ENCODE measurements at places on chromosomes 5 and 9.

GRCh38 chr5:139859013-139859412, 63.4 kb downstream of the PSD2 start:
- DNase-seq = no peak

DNA sequence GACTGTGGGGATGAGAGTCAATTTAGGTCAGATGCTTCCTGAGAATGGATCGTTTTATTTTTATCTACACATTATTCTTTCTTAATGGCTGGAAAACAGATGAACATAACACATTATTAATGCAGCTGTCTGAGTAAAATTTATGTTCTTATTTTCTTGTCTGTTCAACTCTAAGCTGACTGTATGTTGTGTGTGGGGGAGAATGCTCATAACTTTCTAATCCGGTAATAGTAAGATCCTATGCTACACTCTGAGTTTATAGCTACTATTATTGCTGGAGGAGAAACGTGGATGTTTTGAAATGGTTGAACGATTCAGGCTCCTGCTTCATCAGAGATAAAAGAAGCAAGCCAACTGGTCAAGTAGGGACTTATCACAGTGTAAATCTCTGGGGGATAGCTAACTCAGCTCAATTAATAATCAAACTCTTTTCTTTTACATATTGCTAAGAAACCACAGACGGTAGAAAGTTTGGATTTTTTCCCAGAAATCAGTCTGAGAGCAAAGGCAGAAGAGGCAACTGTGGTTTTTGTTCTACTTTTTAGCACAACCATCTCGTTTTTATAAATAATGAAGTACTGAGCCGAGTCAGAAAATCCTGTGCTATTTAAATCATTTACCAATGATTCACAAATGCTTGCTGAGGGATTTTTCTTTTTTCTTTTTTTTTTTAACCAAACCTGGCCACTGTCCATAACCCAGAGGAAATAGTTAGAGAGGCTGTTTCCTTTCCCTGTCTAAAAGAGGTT, 265.0 kb upstream of the FAM174A start:
- DNase-seq = no peak

DNA sequence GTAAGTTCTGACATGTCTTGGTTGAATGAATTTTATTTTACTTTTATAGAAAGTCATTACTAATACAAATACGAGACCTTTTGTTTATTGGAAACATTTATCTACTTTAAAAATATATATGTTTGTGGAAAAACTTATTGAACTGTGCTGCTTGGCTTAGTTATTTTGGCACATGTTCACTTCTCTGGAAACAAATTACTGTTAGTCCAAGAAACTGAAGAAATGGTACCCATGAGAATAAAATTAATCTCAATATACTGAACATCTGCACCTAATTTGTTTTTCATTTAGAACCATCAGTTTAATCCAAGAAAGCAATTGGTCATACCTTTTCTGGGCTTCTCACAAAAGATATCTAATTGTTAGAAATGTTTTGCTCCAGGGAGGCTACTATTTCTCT, 32.2 kb downstream of the INVS start:
- no peak for DNase-seq

GRCh38 chr9:88653911-88654310, 118.9 kb downstream of the NXNL2 start:
- peak; percentile 61 for DNase-seq

- DNase-seq = no peak
These were observed 6.4 kb downstream of the SURF4 start for GRCh38 chr9:133369422-133369821.

DNA sequence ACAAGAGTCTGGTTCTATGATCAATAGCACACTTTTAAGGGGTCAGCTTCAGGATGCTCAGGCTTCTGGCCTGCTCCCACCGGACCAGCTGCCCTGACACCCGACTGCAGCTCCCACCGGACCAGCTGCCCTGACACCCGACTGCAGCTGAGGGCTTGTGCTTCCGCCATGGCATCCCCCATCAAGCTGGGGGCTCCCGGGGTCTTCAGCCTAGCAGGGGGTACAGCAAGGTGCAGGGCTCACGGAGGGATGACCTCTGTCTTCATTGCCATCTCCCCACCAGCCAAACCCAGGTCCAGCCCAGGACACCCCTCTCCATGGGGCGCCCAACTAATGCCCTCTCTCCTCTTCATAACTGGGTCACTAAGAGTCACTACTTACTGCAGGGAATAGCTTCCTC, 1.9 kb downstream of the FLT4 start:
- DNase-seq = no peak

DNA sequence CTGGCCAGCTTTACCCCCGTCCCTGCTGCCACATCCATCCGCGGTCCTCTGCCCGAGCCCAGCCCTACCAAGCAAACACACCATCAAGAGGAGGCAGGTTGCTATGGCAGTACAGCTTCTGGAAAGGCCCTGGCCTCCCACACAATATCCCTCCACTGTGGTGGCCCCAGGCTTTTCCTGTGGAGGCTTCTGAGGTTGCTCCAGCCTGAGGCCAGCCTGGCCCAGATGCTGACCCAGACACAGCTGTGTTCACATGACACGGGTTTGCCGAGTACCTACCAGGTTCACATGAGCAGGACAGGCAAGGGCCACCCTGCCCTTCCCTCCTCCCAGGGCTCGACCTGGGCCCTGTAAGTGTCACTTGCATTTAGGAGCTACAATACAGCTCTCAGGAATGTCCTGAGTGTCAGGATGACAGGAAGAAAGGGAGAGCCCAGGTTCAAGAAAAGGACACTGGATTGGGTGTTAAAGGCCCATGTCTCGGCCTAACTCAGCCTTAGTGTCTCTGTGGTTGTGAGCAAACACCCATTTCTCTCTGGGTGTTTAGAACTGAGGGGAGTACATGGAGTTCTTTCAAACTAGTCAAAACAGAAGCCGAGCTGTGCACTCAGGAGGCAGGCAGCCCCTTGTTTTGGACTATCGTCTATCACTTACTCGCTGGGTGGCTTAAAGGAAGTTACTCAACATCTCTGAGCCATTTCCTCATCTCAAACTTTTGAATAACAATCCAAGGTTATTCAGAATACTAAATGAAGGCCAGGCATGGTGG, 40.2 kb downstream of the NAIF1 start:
- no peak for DNase-seq

DNA sequence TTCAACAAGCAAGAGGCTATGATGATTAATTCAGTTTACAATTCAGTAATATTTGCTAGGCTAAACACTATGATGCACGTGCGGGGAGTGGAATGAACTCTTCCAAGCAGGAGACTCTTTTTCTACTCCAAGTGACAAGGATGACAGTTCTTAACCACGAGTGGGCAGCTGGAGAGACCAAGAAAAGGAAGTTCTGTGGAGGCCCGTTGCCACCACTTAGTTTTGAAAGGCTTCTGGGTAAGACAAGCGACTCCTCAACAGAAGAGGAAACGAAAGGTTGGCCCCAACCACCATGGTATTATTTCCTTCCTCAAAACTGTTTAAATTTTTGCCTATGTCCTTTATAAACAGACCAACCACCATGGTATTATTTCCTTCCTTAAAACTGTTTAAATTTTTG, 2.8 kb downstream of the DCAF12 start:
- no peak for DNase-seq

- no peak for DNase-seq
These were observed 408.7 kb upstream of the PIK3R1 start for GRCh38 chr5:67806654-67807438.

GRCh38 chr9:118961857-118962256, 407.4 kb downstream of the BRINP1 start:
- peak; percentile 66 for DNase-seq

DNA sequence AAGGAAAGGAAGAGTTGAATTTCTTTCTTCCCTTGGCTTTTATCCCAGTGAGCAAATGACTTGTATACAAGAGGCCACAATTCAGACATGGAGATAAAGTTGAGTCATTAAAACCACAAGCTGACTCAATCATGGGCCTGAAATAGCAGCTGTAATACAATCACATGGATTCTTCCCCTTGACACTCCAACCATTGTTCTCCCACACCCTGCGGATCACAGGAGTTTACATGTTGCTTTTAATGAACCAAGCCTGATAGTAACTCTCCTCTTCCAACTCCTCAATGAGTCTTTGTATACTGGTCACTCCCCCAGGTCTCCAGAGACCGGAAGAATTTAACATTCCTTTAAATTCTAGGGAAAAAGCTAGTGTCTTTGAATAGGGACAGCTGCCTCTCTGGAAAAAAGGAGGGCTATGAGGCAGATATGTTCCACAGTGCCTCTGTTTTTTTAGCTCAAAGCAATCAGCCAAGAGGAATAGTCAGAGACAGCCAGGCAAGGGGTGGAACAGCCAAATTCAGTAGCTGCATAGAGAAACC, 32.4 kb downstream of the PCDHGC5 start:
- peak; percentile 98 for DNase-seq

- no peak for DNase-seq
These were observed 27.7 kb downstream of the PRDM6 start for GRCh38 chr5:123116757-123117156.

GRCh38 chr5:1123418-1124147, 11.7 kb upstream of the SLC12A7 start:
- no peak for DNase-seq

DNA sequence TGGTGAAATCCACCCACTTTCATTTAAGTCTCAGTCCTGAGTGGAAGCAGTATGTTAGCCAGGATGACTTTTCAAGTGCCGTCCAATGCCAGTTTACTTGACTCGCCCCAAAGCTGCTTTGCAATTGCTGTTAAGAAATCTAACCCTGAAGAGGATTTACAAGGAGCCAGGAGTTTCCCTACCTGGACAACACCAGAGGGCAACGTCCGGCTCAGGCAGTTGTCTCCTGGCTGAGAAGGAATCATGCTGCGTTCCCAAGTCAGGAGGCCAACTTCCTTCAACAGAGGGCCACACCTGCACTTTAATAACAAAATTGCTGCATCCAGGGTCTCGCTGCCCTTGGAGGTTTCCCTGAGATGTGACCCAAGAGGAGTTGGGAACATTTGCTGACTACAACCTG, 65.8 kb downstream of the BOD1 start:
- no peak for DNase-seq

DNA sequence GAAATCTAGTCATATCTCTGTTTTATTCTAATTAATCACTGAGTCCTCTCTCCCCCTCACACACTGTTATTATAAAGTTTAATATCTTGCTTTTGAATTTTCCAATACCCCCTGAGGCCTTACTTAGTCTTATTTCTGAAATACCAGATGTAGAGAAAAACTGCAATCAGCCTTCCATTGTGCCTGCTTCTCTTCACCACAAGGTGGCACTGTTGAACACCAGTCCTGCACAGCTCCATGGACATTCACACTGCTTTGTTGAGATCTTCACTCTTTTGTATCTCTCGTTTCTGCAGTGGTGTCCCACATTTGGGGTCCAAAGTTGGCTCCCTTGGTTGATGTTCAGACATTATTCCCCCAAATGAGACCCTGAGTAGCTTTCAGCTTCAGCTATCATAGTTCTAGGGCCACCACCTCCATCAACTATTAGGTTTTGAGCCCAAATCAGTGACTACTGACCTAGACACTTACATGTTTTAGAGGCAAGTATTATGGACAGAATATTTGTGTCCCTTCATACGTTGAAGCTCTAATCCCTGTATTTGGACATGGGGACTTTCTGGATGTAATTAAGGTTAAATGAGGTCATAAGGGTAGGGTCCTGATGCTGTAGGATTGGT, 24.3 kb downstream of the BOD1 start:
- DNase-seq = no peak

GRCh38 chr9:136787690-136788400, 3.3 kb upstream of the TMEM141 start:
- DNase-seq = no peak

DNA sequence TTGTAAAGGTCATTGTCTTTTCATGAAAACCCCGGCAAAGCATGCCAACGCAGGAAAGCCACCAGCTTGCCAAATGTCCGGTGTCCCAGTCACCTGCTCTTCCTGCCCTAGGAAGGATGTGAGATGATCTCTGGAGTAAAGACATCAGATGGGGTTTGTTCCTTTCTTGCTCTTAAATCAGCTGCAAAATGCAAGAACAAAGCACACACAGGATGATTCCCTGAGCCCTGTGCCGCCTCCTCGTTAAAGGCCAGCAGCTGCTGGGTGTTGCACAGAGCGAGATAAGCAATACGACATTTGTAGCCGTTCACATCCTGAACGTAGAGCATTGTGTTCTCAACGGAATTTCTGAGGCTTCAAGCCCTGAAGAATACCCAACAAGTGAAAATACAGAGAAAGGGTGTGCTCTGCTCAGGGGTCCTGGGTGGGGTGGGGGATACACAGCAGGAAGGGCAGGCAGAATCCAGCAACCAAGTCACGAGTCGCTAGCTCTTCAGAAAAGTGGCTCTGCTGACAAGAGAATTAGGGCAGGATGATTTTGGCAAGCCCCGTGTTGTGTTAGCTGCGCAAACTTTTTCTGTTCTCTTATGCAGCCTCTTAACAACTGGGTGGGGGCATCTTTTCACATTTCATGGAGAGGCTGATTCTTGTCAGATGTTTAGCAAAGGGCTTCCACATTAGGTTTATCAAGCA, 229.2 kb upstream of the MAP3K1 start:
- no peak for DNase-seq

- no peak for DNase-seq
These were observed 30.1 kb downstream of the STXBP1 start for GRCh38 chr9:127642082-127642740.

GRCh38 chr5:62934319-62934718, 355.7 kb downstream of the LRRC70 start:
- no peak for DNase-seq

DNA sequence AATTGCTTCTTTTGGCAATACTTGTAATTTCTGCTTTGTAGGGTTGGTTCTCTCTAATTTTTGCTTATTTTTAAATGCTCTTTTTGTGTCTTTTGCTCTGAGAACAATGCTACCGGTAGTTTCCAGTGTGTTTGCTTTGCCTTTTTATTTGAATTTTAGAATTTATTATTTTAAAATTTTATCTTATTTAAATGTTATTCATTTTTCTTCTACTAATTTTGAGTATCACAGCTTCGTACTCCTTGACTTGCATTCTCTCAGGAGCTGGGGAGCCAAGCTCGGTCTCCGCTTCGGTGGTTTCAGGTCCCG, 45.9 kb downstream of the ANXA2R start:
- no peak for DNase-seq

DNA sequence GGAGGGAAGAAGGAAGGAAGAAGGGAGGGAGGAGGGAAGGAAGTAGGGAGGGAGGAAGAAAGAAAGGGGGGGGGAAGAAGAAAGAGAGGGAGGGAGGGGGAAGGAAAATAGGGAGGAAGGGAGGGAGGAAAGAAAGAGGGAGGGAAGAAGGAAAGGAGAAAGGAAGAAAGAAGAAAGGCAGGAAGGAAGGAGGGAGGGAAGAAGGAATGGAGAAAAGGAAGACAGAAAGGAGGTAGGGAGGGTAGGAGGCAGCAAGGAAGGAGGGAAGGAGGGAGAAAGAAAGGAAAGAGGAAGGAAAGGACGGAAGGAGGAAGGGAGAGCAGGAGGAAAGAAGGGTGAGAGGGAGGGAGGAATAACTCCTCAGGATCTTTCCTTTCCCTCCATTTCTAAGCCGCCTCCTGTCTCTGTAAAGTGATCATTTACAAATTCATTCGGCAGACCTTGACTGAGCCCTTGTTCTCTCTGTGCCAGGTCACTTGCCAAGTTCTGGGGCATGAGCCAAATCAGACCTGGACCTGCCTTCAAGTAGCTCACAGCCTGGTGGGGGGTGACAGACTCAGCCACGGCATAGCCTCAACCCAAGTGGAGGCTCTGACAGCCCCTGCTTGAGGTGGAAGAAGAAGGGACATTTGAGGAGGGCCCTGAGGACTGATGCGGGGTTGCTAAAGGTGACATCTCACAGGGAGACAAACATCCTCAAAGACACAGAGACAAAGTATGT, 69.0 kb upstream of the HRH2 start:
- no peak for DNase-seq

GRCh38 chr9:105439428-105439827, 8.4 kb upstream of the FSD1L start:
- no peak for DNase-seq
